ENCODE measurements at places on chromosomes 6 and 20. TPM values are rescaled to one million over a fixed set of nuclear protein-coding genes. Genes with fewer than 3 reads are reported as not detected.

ABT1 gene
- 18.4 TPM for polyA plus RNA-seq

TNF gene
- not detected for polyA plus RNA-seq

ZNF322 gene
- polyA plus RNA-seq: 13.9 TPM

GJA10 gene
- not detected for polyA plus RNA-seq

NTSR1 gene
- 0.01 TPM for polyA plus RNA-seq

PGC gene
- not detected for polyA plus RNA-seq

DEF6 gene
- 3.7 TPM for polyA plus RNA-seq

APCDD1L gene
- polyA plus RNA-seq: 1.7 TPM

ADGRF5 gene
- polyA plus RNA-seq: not detected

RAET1L gene
- polyA plus RNA-seq: not detected

CRISP2 gene
- polyA plus RNA-seq: not detected

SDC4 gene
- polyA plus RNA-seq: 153 TPM

EDN1 gene
- polyA plus RNA-seq: 3.2 TPM

NKX2-2 gene
- polyA plus RNA-seq: not detected

DNAAF9 gene
- 10.0 TPM for polyA plus RNA-seq

GNRH2 gene
- polyA plus RNA-seq: not detected

GGTLC1 gene
- polyA plus RNA-seq: not detected

EFCAB8 gene
- polyA plus RNA-seq: not detected

LIME1 gene
- polyA plus RNA-seq: 1.7 TPM

SLC26A8 gene
- polyA plus RNA-seq: not detected

C6orf141 gene
- polyA plus RNA-seq: 0.32 TPM

GABRR2 gene
- 0.31 TPM for polyA plus RNA-seq

ADGRF1 gene
- polyA plus RNA-seq: not detected

TREML2 gene
- not detected for polyA plus RNA-seq

DUSP15 gene
- not detected for polyA plus RNA-seq

HNF4A gene
- not detected for polyA plus RNA-seq

ARFGEF2 gene
- 15.5 TPM for polyA plus RNA-seq

PRDM13 gene
- not detected for polyA plus RNA-seq

GMNN gene
- polyA plus RNA-seq: 17.8 TPM

TRAPPC3L gene
- 0.17 TPM for polyA plus RNA-seq

TSHZ2 gene
- polyA plus RNA-seq: not detected

GABRR1 gene
- polyA plus RNA-seq: not detected

PKIB gene
- polyA plus RNA-seq: not detected

All from BJ (cell line).